Esophagus muscularis mucosa (tissue), 4 donors: ENCODE measurements at places on chromosomes 6 and 20. TPM values are rescaled to one million over a fixed set of nuclear protein-coding genes. Genes with fewer than 3 reads are reported as not detected.

DNA sequence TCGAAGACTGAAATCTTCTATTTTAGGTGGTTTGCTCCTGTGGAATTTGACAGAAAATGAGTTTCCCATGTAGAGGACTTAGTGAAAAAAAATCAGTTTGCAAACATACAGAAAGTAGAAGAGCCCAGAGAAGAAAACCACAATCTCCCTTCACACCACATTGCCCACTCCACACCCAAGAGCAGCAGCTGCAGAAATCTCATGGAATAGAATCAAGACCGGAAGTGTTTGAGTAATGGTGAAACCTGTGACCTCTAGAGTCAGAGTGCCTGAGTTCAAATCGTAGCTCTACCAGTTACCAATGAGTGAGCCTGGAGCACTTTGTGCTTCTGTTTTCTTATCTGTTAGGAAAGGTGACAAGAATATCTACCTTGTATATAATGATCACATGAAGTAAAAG, 4.6 kb downstream of the SIRPG start:
- no peak for DNase-seq

GRCh38 chr6:14705841-14706377, 540.0 kb upstream of the JARID2 start:
- DNase-seq = no peak

- DNase-seq = no peak
These were observed 1.9 kb upstream of the FUCA2 start for GRCh38 chr6:143513410-143513809.

DNA sequence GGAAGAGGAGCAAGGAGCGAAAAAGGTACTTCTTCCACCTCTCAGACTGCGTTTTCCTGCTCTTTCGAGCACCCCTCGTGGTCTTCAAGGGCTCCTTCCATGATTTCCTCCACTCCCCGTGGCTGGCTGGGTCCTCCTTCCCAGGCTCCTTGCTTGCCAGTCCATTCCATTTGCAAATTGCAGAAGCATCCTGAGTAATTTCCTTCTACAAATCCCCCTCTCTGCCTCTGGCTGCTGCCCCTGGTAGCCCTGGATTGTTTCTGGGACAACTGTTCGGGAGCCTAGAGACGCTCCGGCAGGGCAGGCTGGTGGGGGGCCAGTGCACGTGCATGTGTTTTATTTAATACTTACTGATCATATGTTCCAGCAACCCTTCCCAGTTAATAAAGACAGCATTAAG, 173.1 kb downstream of the ZMYND8 start:
- no peak for DNase-seq

- DNase-seq = no peak
These were observed 112.4 kb downstream of the HDGFL1 start for GRCh38 chr6:22681761-22682160.

GRCh38 chr20:58749979-58750378, 57.4 kb downstream of the NPEPL1 start:
- DNase-seq = peak; percentile 57

DNA sequence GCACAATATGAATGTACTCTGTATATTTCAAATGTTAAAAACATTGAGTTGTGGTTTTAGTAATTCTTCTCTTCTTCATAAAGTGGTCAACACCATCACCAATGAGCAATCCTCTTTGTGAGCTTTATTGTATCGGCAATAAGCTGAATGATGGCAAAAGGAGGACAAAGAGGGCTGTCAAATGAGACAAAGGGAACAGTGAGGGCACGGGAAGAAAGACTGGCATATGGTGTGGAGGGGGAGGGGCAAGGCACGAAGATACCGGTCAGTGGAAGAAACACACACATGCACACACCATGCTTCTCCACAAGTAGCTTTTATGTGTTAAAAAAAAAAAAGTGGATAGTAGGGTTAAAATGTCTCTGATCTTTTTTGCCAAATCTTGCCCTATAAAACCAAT, 506.8 kb upstream of the CITED2 start:
- no peak for DNase-seq

Gene COL9A1
- total RNA-seq = 0.34 TPM

Gene KCNK5
- total RNA-seq = 9.2 TPM
